Stimulated activated CD4-positive, alpha-beta T cell treated with anti-CD3 and anti-CD28 coated beads, TNF-alpha, amount 100 ng/mL, for 4 hours (primary cell): ENCODE measurements at places on chromosomes 4 and X.

DNA sequence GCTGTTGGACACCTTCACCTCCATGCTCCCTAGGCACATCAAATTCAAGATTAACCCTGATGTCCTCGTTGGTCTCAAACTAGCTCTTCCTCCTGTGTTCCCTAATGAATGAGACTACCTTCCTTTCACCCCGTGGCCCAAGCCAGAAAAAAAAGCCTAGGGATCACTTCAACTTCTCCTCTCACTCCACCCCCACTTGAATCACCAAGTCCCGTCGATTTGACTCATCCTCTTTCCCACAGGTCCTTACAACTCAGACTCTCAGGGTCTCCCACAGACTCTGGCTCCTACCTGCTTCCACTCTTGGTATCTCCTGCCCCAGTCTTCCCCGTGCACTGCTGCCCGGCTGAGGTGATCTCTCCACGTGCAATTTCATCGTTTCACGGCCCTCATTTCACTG, 8.5 kb downstream of the SLC25A43 start:
- DNase-seq, result no peak

- DNase-seq, result no peak
These were observed 20.3 kb downstream of the SMS start for GRCh38 chrX:21960569-21961541.

- no peak for DNase-seq
These were observed 176.0 kb downstream of the LDB2 start for GRCh38 chr4:16722416-16722815.

DNA sequence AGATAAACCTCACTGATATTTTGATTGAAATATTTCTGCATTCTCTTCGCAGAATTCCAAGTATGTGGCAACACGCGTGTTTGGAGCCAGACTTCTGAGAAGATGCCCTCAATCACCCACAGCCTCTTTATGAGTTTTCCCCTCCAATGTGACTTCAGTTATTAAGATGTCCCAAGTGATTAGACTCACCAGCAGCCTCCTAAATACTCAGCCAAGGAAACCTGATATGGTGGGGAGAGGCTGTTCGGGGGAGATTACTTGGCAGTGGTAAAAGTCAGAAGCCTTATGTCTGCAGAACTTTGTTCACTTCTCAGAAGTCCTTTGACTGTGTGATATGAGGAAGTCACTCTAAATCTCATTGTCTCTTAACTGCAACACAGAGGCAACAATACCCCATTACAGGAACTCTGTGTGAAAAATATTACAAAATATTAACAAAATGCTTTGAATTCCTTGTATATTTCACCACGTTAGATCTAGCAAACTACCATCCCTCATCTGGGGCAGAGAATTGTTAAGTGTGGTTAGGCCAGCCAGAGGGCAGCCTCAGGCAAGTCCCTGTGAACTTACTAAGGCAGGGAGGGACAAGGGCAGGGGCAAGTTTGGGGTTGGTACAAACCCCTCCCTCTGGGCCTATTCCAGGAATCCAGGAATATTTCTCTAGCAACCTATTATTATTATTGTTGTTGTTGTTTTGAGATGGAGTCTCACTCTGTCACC, 151.4 kb upstream of the USP9X start:
- DNase-seq, result no peak

DNA sequence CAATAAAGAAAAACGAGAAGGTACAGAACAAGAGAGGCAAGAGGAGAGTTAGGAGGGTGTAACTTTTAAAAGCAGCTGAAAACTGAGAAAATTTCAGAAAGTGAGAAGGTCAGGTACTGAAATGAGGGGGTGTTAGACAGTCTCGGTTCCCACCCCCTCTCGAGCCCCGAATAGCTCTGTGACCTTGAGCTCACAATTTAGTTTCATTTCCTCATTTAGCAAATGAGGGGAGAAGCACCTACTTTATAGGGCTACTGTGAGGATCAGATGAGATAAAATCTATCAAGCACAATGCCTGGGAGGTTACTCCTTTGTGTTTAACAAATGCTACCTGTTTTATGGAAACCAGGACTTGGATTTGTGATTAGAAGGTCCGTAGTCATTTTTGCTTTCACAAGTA, 4.9 kb downstream of the UGT8 start:
- no peak for DNase-seq

DNA sequence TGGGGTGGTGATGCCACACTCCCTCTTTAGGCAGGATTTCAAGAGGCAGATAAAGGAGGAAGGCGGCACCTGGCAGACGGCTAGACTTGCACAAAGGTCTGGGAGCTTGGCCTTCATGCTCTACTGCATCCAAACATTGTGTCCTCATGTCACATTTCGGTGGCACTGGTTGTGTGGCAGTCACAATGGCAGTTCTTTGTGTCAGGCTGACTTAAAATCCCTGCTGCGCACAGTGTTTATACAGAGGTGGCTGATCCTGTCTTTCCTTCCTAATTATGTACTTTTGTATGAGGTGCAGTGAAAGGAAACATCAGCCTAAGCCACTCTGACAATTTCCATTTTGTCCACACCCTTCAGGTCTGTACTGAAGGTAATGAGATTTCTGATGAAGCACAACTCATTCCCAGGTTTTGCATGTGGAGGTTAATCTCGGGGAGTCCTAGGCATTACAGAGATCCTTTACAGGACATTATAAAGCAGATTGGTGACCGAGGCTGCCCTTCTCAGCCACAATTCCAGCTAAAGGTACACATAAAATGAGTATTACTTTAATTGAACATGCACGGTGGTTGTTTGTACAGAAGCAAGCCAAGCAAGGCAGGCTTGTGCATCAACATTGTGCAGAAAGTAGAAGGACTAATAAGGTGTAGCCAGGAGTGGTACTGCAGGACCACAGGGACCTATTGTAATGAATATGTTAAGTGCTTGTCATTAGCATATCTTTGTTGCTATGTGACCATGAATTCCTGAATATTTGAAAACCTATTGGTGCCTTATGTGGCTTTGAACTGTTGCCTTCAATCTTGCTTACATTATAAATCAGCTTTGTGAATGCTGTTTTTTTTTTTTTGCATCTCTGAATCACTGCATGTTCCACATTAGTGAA, 147.6 kb downstream of the STK32B start:
- no peak for DNase-seq

DNA sequence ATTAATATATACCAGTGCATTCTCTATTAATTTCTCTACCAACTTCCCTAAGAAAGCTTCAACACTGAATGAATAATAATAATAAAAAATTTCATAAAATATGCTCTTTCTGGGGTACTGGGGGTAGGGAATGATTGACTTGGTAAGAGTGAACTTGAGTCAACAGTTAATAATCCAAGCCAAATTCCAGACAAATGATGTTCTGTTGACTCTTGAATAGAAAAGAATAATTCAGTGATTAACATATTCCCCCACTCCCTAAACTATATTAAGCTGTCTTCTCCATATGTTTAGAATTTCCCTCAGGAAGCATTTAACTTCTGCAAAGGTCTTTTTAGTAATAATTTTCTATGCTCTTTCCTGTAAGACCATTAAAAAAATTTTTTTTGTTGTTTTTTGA, 12.3 kb downstream of the PGRMC2 start:
- DNase-seq, result no peak

DNA sequence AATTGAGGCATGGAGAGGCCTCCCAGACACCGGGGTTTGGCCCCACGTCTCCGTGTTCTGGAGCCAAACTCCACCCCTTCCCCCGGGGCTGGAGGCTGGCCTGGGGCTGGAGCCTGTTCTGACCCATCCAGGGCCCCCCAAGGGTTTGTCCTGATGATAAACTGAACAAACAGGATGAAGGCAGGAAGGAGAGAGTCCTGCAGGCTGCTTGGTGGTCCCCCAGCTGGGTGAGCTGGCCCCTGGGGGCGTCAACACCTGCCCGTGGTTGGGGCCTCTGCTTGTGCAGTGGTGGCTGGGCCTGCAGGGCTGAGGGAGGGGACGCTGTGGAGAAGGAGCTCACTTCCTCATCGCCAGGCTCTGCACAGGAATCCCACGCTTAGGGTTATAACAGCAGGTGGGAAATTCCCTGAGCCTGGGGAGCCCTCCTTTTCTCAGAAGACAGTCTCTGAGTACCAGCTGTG, 2.3 kb downstream of the SH3TC1 start:
- DNase-seq, result no peak

- no peak for DNase-seq
These were observed 33.3 kb upstream of the TLL1 start for GRCh38 chr4:165839615-165840333.

GRCh38 chr4:138050601-138051000, 191.5 kb downstream of the SLC7A11 start:
- DNase-seq, result no peak

- no peak for DNase-seq
These were observed 365.5 kb upstream of the BOD1L1 start for GRCh38 chr4:13992975-13993520.

DNA sequence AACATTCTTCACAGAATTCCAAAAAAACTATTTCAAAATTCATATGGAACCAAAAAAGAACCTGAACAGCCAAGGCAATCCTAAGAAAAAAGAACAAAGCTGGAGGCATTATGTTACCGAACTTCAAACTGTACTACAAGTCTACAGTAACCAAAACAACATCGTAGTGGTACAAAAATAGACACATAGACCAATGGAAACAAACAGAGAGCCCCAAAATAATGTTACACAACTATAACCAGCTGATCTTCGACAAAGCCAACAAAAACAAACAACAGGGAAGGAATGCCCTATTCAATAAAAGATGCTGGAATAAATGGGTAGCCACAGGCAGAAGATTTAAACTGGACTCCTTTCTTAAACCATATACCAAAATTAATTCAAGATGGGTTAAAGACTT, 1189.6 kb downstream of the PCDH18 start:
- no peak for DNase-seq

GRCh38 chr4:169256101-169256612, 14.6 kb downstream of the SH3RF1 start:
- DNase-seq, result no peak

GRCh38 chr4:6093671-6094070, 75.4 kb upstream of the C4orf50 start:
- DNase-seq, result no peak

- no peak for DNase-seq
These were observed 55.9 kb downstream of the TMEM156 start for GRCh38 chr4:38976308-38976707.

GRCh38 chr4:163747293-163747692, 252.8 kb downstream of the TMA16 start:
- no peak for DNase-seq

GRCh38 chr4:9704551-9705332, 76.7 kb upstream of the DRD5 start:
- no peak for DNase-seq

DNA sequence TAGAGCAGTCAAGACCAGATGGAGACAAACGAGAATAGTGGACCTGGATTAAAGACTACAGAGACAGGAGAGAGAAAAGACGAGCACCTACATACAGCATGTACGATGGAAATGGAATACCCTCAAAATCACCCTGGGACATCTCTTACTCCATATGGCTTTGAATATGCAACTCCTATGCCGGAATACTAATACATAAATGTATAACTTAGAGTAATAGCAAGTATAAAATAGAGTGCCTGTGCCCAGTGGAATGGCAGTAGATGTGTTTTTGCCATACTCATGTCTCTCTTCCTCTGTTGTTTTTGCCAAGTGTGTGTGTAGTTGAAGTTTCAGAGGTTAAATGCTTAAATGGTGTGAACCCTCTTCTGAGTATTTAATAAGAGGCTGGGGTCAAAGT, 39.8 kb upstream of the LIMCH1 start:
- DNase-seq, result no peak

GRCh38 chrX:77505227-77505626, 58.0 kb downstream of the FGF16 start:
- no peak for DNase-seq

DNA sequence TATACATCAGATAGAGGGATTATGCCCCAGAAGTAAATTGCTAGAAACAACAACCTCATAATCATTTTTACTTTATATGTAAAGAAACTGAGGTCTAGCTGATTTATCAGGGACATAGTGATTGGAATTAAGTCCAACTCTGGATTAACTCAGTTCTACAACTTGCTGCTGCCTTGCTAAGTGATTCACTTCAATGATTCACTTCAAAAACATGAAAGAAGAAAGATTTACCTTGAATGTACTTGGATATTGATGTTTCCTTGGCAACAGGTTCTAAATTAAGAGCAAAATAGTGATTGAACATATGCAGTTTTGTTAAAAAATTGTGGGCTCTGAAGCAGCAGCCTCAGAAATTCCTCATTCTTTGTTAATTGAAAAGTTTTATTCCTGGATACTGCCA, 99.8 kb upstream of the H2AZ1 start:
- no peak for DNase-seq

GRCh38 chr4:78749258-78749971, 26.7 kb upstream of the BMP2K start:
- DNase-seq, result no peak

DNA sequence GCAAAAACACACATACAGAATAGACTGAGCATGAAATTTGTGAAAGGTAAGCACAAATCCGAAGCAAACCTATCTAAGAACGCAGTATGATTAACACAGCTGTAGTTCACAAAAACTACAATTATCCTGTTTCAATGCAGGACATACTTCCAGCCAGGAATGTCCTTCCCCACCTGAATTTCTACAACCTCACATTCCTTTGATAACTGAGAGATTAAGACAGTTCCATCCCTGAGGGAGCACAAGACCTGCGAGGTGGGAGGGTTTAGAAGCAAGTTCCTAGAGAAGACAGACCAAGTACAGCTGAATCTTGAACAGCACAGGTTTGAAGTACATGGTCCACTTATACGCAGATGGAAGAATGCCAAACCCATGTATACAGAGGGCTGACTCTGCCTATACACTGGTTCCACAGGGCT, 10.6 kb downstream of the ABCG2 start:
- DNase-seq, result no peak

DNA sequence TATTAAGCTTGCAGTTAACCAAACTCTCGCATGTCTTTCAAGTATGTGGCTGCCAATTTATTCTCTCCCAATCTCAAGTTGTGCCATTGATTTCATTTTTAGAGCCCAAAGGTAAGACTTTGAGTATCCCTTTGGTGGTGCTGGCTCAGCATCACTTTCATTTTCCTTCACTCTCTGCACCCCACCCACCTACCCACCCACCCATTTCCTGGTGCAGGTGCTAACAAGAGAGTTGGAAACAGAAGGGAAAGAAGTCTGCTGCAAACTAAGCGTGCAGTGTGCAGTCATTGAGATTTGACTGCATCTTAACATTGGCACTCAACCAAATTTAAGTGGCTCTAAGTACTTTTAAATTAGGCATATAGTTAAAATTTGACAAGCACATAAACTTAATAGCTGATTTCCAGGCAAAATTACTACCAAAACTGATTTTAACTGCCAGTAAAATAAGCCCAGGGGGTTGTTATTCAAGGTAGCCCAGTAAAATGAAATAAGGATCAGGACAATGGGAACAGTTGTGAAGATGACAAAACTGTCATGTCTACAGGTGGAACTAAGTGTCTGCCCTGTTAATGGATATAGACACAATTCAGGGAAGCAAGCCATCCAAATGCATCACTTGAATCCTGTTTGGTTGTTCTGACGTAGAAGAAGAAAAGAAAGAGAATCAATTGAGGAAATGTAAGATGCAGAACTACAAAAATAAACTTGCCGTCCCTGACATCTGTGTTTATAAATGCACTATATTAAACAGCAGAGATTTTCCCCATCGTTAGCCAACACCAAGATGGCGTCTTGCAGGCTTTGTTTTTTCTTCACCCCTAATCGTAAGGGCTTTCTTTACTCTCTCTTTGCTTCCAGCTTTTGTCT, 184.2 kb downstream of the KDR start:
- DNase-seq, result peak; percentile 21
